ENCODE measurements at places on chromosomes 7 and 10. TPM values are rescaled to one million over a fixed set of nuclear protein-coding genes. Genes with fewer than 3 reads are reported as not detected.

Gene GJC3
- not detected for total RNA-seq

Gene H2BK1
- not detected for total RNA-seq

Gene PDE1C
- 143 TPM for total RNA-seq

Gene C10orf105
- not detected for total RNA-seq

Gene LIPA
- 46.7 TPM for total RNA-seq

Gene CPVL
- total RNA-seq = not detected

Gene SHH
- total RNA-seq = not detected

All from osteoblast (primary cell).